Stimulated activated CD4-positive, alpha-beta T cell treated with anti-CD3 and anti-CD28 coated beads, Interleukin-4, amount 100 ng/mL, for 48 hours (primary cell): ENCODE measurements at places on chromosomes 11 and 22.
A peak's percentile ranks its signal among the peaks of the same experiment; 100 is the strongest.

GRCh38 chr11:68412593-68413475 lies 47.7 kb upstream of the PPP6R3 start:
- peak; percentile 7 for DNase-seq

- DNase-seq = no peak
These were observed at the start of gene IRAG1 for GRCh38 chr11:10693509-10694081. TSS of gene IRAG1 (minus strand) at chr11:10693755. CDS start at chr11:10693602, 153 bp downstream.

DNA sequence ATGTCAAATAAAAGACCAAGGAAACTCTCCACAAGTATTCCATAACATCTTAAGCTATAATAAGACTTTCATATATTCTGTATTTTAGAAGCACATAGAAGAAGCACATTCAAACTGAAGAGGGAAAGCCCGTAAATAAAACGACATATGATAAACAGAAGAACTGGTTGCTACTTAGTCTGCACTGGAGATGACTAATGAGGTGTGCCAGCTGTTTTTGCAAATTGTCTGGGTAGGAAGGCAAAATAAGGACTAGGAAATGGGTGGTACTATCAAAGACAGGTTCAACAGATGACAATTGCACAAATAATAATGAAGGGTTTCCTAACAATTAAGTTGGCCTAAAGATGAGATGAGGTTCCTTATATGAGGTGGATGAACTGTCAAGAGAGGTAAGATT lies 593.2 kb upstream of the CCDC179 start:
- no peak for DNase-seq

- no peak for DNase-seq
These were observed 119.7 kb upstream of the BID start for GRCh38 chr22:17893900-17894535.

DNA sequence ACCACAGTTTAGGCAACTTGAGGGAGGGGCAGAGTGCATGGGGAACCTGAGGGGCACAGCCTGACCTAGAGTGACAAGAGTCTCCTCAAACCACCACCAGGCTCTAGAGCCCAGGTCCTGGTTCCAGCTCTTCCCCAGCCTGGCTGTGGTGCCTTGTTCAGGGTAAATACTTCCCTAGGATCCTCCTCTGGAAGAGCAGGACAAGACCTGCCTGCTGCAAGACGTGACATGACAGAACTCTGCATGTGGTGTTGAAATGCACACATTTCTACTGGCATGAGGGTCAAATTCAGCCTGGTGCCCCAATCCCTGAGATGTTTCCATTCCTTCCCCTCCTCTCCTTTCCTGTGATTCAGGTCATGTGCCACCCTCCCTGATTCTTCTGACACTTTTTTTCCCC lies 3.3 kb downstream of the SEC14L2 start:
- DNase-seq = no peak

- no peak for DNase-seq
These were observed 11.3 kb downstream of the PHLDA2 start for GRCh38 chr11:2917842-2918490.

DNA sequence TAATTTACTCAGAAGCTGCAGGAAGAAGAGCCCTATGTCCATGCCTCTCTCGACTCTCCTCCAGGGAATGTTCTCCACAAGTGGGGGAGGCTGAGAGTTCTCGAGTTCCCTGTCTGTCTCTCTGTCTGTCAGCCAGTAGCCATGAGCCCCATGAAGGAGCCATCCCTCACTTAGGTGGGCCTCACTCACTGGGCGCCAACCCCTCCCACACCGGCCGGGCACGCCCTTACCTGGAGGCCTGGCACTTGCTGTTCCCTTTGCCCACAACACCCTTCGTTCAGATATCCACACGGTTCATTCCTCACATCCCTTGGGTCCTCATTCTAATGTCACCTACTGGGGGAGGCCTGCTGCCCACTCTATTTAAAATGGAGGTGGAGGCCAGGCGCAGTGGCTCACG lies 14.2 kb upstream of the IL10RA start:
- no peak for DNase-seq

- no peak for DNase-seq
These were observed 63.7 kb downstream of the PACSIN2 start for GRCh38 chr22:42951093-42951710.

DNA sequence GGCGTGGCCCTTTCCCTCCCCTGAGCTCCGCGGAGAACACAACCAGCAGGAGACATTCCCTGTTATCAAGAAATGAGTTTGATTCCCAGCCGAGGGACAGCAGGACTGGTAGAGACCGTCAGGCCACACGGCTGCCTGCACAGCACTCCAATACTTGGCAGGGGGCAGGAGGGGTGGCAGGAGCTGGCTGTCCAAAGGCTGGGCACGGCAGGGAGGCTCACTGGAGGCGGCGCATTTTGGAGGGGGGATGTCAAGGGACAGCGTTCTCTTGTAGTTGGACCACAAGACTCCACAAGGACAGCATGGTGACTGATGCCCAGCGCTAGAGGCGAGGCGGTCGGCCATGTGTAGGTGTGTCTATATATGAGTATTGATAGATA lies 66.7 kb upstream of the A4GALT start:
- DNase-seq = no peak

GRCh38 chr11:77558380-77558779 lies 31.4 kb upstream of the AQP11 start:
- no peak for DNase-seq

- DNase-seq = no peak
These were observed 71.6 kb upstream of the ATXN10 start for GRCh38 chr22:45599836-45600577.

- no peak for DNase-seq
These were observed 58.0 kb downstream of the C11orf91 start for GRCh38 chr11:33642461-33643166.

GRCh38 chr22:50102946-50103345 lies 13.1 kb downstream of the MOV10L1 start:
- no peak for DNase-seq

GRCh38 chr11:78039391-78039918 lies 16.4 kb upstream of the KCTD14 start:
- DNase-seq = no peak

- DNase-seq = no peak
These were observed 4.5 kb downstream of the TTC9C start for GRCh38 chr11:62732830-62733229.

GRCh38 chr11:11351042-11351586 lies 1.9 kb downstream of the CSNK2A3 start:
- no peak for DNase-seq

GRCh38 chr22:22773979-22774604 lies 113.5 kb upstream of the IGLL5 start:
- DNase-seq = no peak

DNA sequence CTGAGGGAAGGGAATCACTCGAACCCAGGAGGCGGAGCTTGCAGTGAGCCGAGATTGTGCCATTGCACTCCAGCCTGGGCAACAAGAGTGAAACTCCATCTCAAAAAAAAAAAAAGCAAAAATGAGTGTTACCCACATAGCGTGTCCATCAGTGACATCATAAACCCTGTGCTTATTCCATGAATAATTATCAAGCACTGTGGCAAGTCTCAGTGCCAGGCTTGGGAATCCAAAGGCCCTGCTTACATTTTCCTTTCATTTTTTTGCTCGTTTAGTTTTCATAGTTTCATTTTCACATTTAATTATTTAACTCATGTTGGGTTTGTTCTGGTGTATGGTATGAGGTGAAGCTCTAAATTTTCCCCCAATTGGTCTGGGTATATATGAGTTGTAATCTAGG lies 46.5 kb downstream of the NEU3 start:
- DNase-seq = no peak

- DNase-seq = no peak
These were observed 54.0 kb upstream of the TOP3B start for GRCh38 chr22:22036588-22036987.

DNA sequence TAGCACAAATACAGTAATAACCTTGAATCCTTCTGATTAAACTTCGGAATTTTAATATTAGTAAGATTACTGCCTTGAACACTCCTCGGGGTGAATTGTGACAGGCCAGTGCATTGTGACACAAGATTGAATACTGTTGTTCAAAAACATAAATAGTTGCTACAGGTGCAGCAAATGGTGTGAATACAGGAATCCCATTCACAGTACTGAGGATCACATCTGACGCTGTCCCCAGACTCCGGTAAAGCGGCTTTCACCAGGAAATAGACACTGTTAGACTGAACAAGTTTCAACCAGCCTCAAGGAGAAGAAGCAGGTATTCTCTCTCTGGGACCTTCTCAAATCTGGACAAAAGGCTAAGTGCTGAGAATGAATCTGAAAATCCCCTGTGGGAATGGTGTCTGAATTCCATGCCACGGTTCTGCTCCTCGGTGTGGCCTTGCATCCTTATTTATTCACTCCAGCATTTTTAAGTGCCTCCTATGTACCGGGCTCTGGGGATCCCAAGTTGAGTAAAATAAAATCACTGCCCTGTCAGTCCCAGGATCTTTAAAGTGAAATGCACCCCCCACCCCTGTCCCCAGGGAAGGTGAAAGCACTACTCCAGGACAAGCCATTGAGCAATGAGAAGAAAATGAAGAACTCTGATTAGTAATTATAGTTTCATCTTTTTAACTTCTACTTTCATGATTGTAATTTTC lies 3.4 kb downstream of the LGR4 start:
- no peak for DNase-seq

GRCh38 chr22:17266251-17266971 lies 47.2 kb upstream of the ADA2 start:
- no peak for DNase-seq

DNA sequence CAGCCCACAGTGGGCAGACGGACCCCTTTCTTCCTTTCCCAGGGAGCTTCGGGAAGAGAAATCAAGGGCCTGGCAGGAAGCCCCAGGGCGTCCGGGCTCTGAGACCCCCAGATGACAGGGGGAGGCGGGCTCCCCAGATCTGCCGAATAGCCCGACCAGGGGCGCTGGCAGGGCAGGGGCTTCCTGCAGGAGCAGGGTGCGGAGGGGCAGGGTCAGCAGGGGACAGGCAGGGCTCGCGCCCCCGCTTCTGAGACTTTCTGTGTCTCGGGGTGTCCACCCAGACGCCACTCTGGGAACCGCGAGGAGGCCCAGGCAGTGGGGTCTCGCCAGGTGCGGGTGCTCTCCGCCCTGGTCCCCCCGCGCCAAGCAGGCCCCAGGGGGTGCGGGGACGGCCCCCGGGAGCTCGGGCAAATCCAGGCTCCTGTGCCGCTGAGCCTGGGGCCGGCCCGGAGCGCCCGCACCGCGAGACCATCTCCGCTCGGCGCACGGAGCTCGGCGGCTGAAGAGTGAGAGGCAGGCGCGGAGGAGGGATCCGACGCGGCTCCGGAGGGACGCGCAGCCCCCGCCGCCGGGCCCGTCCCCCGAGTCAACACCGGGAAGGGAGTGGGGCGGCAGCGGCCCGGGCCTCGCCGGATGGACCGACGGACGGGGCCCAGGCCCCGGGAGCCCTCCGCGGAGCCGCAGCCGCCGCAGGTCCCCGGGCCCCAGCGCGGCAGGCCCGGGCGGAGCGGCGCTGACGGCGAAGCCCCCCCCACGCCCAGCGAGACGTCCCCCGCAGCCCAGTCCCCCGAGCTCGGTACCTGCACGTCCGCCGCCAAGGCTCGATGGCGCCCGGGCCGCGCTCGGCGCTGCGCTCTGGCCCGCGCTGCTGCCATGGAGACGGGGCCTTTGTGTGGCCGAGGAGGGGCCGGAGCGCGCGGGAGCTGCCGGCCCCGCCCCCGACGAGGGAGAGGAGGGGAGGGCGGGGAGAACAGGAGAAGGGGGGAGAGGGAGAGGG lies at the start of gene PLXNB2:
TSS of gene PLXNB2 (minus strand) at position 894 of the 997 bp plus-strand sequence. CDS start 17,062 bp downstream, outside the sequence.
- peak; percentile 23 for DNase-seq

GRCh38 chr11:117083011-117083935 lies 15.0 kb downstream of the SIK3 start:
- DNase-seq = no peak

DNA sequence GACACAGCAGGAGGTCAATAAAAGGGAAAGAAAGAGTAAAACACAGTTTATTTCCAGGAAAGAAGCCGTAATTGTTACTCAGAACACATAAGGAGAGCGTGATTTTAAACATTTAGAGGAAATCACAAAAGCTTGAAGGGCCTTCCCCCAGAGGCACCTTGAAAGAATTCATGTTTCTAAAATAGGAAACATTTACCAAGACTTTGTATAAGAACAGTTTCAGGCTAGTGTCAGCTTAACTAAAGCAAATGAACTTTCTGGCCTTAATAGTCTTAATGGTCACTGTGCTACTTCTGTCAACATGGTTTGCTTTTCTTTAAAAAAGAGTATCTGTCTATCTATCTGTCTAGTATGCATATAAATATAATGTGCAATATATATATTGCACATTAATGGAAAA lies 208.8 kb downstream of the CNTN5 start:
- no peak for DNase-seq

- no peak for DNase-seq
These were observed at the start of gene IFTAP for GRCh38 chr11:36594316-36594989. TSS of gene IFTAP (plus strand) at chr11:36594502. CDS start at chr11:36610104, 15,602 bp downstream.

- peak; percentile 21 for DNase-seq
These were observed 34.7 kb downstream of the PARVA start for GRCh38 chr11:12411806-12412727.

- no peak for DNase-seq
These were observed 134.3 kb downstream of the TBC1D22A start for GRCh38 chr22:46896568-46897245.

DNA sequence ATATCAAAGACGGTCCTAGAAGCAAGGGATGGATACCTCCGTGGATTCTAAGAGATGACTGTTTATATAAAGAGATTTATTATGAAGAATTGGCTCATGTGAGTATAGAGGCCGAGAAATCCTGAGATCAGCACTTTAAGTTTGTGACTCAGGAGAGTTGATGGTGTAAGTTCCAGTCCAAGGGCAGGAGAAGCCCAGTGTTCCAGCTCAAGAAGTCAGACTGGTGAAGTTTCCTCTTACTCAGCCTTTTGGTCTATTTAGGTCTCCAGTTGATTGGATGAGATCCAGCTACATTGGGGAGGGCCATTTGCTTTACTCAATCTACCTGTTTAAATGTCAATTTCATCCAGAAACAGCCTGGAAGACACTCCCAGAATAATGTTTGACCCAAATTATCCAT lies 45.1 kb downstream of the TSPAN18 start:
- no peak for DNase-seq

DNA sequence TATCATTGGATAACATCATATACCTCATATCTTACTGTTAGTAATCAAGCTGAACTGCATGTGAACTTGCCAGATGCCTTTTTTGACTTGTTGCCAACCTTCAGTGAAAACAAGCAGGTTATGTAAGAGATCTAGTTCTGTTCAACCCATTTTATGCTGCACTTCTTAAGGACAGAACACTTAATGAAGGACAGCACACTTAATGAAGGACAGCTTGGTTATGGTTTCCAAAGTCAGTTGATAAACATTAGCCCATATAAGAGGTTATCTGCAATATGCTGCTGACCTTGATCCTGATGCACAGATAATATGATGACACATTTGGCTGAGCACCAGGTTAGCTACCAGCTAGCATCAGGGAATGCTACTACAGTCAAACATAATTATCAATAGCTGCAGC lies 358.7 kb upstream of the PDGFD start:
- DNase-seq = no peak

- DNase-seq = no peak
These were observed 56.5 kb downstream of the ST3GAL4 start for GRCh38 chr11:126411971-126412381.

DNA sequence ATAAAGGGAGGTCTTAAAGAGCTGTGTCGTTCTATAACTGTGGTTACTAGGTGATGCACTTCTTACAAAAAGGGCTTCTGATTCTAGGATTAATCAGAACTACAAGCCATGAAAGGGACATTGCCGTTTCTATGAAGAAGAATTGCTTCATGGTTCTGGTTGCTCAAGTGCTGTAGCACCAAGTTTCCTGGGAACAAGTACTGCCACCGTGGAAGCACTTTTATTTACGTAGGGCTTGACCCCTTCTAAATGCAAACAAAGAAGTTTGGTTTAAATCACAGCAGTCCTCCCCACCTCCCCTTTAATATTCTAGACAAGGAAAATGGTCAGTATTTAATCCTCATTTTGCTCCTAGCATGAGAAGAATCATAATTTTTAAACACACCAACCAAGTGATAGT lies 9.8 kb downstream of the YAP1 start:
- DNase-seq = no peak

- DNase-seq = peak; percentile 33
These were observed 10.2 kb upstream of the PDE2A start for GRCh38 chr11:72684236-72684912.
